ENCODE measurements at places on chromosomes 3 and 15.

DNA sequence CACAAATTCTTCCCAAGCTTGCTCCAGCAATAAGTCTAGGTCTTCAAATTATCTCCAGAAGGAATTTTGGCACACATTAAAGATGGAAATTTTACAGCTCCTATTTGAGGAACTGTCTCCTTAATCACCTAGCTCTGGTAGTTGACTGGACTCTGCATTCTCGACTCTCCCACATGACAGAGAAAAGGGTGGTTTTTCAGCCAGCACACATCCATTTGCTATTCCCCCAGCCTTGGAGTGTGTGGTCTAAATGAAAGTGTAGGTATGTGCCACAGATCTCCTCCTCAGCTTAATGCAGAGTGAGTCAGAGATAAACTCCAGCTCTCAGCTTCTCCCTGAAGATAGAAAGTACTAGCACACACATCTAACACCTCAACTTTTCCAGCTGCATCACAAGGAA is 62.2 kb upstream of the ALCAM start:
- DNase-seq, result no peak

DNA sequence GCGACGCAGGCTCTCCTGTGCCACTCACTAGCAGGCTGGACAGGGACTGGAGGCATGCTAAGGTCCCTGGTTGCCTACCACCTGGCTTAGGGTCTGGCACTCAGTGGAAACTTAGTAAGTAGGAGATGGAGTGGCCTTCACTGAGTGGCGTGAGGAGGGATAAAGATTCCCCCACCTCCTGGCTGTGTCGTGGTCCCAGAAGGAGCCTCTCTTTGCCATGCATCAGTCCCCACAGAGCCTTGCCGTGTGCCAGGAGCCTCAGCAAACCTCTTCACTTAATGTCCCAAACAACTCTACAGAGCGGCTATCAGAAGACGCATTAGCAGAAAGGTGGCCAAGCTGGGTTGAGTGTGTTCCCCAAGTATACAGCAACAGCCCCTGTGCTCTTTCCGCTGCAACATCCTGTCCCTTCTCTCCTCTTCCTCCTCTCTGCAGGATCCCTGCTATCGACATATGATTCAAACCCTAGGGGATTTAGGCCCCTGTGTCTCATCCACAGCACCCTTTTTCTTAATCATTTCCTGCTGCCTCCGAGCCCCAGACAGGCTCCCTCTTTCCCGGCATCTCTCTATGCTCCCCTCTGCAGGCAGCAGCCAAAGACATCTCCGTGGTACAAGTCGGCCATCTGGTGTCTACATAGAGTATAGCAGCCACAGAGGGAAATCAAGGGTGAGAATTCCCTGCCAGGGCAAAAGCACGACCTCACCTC is 66.7 kb downstream of the SLC6A1 start:
- no peak for DNase-seq

DNA sequence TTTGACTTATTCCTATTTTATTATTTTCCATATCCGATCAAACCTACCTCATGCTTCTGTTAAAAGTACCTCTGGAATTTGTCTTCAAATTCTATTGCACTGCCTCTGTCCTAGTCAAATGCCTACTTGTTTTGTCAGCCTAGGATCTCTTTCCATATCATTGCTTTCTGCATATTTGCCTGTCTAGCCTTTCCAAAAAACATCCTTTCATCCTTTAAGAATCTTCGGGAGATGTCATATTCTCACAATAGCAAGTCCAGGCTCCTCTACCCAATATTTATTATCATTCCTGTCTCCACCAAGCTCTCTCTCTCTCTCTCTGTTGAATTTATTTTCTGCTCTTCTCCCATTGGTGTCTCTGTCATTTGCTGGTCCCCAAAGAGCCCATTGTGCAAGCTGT is 80.1 kb downstream of the LRRC28 start:
- DNase-seq, result no peak

- no peak for DNase-seq
Observed at GRCh38 chr15:32664796-32665195, 23.3 kb downstream of the SCG5 start.

GRCh38 chr3:120284747-120285507 is at the start of gene GPR156:
GPR156 (minus strand) TSS chr3:120285222; CDS start chr3:120244098, 41,124 bp downstream.
- no peak for DNase-seq

GRCh38 chr3:83500422-83500821 is 1458.4 kb upstream of the CADM2 start:
- DNase-seq, result no peak

GRCh38 chr15:35071106-35071505 is 14.0 kb downstream of the NANOGP8 start:
- DNase-seq, result no peak

DNA sequence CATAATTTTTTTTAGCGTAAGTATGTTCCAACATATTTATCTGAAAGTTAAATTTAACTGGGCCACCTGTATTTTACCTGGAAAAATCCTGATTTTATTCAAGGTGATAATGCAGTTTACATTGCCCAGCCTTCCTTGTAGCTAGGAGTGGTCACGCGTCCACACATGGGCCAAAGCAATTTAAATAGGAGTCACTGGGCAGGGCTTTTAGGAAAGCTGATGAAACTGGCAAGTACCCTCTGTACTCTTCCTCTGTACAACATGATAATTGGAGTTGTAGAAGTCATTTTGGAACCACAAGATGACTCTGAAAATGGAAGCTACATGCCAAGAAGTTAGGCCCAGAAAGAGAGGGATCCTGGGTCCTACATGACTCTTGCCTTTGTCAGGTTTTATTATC is 9.5 kb downstream of the BTD start:
- no peak for DNase-seq

DNA sequence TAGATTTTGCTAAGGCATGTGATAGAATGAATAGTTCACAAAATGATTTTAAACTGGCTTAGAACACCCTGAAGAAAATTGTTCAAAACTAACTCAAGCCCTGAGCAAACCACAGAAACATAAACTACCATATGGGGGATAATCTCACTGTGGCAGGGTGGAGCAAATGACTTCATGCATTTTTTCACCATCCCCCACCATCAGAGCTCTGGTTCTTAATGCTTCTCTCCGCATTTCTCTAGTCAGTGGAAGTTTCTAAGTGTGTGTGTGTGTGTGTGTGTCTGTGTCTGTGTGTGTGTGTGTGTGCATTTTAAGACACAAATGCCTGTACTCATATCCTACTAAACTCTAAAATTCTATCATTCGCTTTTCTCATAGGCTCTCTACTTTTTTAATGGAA is 107.1 kb upstream of the PHLDB2 start:
- DNase-seq, result no peak

DNA sequence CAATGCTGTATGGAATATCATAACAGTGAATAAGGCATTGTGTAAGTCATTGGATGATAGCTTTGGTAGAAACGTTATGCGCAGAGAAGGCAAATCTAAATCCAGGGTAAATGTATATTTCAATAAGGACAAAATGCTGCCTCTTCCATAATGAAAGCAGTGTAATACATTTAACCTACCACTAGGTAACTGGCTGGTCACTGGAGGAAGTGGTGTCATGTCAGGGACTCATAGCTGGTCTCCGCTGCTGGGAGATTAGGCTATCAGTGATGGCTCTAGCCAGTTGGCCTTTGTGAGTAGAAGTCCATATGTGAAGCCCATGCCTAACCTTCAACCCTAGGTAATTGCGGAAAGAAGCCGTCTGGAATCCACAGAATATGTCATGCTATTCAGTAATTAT is 140.9 kb downstream of the NLGN1 start:
- DNase-seq, result no peak

GRCh38 chr15:73464602-73465001 is 21.6 kb downstream of the REC114 start:
- DNase-seq, result no peak

DNA sequence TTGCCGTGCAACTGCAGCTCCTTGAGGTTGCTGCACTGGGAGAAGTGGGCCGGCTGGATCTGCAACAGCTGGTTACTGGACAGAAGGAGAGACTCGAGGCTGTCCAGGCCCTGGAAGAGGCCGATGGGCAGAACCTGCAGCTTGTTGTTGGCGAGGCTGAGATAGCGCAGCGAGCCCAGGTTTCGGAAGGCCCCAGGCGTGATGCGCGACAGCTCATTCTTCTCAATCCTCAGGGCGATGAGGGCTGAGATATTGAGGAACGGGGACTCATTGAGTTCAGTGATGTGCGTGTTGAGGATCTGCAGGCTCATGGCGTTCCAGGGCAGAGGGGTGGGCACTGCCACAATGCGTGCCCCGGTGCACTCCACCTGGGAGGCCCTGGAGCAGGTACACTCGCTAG is 9.0 kb downstream of the LRRC15 start:
- DNase-seq, result no peak

DNA sequence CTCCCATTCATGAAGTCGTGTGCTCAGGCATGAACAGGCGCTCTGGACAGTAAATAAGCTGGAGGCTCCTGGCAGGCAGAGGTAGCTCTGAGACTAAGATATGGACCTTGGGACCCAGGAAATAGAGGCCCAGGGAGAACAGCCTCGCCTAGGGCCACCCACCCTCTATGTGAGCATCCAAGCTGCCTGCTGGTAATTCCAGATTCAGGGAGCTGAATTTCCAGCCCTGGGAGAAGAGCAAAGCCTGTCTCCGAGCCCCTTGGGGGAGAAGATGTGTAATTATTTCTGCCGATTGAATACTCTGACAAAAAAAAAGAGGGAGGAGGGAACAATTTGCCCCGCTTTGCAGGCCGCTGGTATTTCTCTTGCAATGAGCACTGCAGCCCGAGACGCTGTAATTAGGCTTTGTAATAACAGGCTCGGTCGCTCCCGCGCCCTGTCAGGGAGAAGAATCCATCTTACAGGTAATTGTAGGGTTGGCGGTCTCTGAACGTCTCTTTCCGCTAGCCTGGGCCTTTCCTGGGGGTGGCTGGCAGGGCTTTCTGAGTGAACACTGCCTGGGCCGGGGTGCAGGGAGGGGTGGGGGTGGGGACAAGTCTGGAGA is 131.5 kb downstream of the WNT7A start:
- no peak for DNase-seq

DNA sequence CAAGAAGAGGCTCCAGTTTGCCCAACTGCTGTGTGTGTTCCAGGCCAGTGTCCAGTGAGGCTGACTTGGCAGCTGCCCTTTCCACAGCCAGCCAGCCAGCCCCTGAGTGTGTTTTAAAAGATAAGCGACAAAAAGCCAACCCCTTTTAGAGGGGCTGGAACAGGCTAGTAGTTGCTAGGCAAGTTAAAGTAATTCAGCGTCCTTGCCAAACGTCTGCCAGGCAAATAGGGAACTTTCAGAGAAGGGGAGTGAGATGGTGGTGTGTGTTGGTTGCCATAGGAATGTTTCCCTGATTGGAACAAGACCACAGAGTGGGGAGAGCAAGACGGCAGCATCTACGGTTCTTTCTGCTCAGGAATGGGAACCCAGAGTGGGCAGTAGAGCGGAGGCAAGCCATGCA is 86.3 kb downstream of the TMEM108 start:
- DNase-seq, result no peak

GRCh38 chr15:44537735-44538240 is 841 bp downstream of the EIF3J start:
- no peak for DNase-seq

DNA sequence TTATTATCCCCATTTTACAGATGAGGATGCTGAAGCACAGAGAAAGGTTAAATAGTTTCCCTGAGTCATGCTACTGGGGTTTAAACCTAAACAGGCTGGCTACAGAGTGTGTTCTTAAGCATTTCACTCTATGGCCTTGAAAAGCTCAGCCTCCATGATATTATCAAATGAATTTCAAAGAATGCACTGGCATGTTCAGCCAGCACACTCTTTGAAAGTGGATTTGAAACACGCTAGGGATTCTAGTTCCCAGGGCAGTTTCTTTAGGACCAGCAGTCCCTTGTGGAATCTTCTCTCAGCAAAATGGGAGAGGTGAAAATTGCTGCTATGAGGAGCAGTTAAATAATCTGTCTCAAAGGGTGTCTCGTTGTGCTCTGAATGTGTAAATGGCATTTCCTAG is 213.3 kb downstream of the EPHB1 start:
- DNase-seq, result no peak

DNA sequence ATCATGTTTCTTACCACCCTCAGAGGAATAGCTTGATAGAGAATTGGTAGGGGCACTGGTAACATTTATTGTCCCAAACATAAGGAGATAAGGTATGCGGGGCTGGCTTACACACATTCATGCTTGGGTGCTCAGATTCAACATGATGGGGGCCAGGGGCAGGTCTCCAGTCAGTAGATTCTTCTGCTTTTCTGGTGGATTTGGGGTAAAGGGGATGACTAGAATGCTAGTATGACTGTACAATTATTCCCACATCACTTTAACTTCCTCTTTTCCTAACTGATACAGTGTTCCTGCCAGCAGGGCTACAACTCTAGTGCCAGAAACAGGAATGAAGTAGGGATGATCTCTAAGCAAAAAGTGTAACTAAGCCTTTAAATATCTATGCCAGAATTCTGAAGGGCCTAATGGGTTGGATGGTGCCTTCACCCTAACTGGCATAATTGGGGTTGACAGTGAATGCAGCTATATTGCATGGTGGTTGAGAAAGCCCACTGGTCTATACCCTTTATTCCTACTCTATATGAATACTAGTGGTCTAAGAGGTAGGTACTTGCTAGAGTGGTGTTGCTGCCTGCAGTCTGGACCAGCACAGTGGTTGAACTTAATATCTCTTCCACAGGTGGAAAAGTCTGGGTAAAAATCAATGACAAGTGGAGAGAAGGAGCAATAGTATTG is 117.4 kb downstream of the IL12A start:
- no peak for DNase-seq

DNA sequence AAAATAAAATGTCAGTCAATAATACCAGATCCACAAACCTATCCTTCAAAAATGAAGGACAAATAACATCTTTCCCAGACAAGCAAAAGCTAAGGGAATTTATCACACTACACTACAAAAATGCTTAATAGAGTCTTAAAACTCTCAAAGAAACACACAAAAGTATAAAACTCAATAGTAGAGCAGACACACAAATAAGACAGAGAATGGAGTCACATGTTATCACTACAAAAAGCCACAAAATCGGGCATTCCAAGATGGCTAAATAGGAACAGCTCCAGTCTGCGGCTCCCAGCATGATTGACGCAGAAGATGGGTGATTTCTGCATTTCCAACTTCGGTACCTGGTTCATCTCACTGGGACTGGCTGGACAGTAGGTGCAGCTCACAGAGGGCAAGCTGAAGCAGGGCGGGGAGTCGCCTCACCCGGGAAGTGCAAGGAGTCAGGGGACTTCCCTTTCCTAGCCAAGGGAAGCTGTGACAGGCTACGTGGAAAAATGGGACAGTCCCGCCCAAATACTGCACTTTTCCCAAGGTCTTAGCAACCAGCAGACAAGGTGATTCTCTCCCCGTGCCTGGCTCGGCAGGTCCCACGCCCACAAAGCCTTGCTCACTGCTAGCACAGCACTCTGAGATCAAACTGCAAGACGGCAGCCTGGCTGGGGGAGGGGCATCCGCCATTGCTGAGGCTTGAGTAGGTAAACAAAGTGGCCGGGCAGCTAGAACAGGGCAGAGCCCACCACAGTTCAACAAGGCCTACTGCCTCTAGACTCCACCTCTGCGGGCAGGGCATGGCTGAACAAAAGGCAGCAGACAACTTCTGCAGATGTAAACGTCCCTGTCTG is 46.3 kb downstream of the SENP7 start:
- peak; percentile 53 for DNase-seq

DNA sequence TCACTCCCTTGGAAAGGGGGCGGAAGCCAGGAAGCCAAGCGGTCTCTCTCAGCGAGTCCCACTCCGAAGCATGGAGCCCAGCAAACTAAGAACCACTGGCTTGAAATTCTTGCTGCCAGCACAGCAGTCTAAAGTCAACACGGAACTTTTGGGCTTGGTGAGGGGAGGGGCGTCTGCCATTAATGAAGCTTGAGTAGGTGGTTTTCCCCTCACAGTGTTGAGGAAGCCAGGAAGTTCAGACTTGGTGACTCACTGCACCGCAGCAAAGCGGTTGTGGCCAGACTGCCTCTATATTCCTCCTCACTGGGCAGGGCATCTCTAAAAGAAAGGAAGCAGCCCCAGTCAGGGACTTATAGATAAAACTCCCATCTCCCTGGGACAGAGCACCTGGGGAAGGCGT is 665.4 kb upstream of the CBLB start:
- peak; percentile 38 for DNase-seq
